ENCODE measurements at places on chromosomes 12 and 14. TPM values are rescaled to one million over a fixed set of nuclear protein-coding genes. Genes with fewer than 3 reads are reported as not detected.

DNA sequence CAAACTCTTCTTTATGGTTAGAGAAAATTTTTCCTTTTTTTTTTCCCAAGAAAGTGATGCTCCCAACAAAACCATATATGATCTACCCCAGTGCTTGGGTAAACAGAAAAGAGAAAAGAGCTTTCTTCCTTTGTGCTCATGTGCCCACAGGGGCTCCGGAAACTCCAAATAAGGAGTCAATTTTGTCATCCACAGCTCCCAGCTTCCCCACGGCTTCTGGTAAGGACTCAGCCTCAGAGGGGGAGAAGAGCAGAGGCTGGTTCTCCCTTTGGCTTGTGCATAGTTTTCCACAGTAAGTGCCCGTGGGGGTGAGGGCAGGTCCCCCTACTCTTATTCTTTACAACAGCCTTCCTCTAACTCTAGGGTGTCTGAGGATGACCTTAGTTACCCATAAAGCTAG is 13.3 kb upstream of the RGS6 start:
- DNase-seq: peak; percentile 55

DNA sequence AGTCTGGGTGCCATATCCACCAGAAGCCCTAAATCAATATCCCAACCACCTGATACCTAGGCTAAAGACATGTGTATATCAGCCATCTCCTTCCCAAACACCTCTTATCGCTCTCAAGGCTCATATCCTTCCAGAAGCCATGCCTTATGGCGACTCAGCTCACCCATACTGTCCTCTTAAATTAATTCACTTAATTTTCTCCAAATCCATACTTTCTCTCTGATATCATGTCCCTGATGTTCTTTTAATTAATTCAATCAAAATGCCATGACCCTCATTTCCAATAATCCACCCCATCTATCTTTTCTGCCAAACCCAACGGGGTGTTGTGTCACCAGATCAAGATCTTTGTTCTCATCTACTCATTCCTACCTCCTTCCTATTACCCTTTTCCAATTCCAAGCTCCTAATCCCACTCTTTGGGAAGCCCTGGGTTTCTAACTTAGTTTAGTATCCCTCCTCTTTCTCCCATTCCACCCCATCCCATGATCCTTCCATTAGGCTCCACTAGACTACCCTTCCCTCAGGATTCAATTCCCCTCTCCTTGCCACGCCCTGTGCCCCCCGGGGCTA is 723 bp downstream of the ATF7 start:
- no peak for DNase-seq

DNA sequence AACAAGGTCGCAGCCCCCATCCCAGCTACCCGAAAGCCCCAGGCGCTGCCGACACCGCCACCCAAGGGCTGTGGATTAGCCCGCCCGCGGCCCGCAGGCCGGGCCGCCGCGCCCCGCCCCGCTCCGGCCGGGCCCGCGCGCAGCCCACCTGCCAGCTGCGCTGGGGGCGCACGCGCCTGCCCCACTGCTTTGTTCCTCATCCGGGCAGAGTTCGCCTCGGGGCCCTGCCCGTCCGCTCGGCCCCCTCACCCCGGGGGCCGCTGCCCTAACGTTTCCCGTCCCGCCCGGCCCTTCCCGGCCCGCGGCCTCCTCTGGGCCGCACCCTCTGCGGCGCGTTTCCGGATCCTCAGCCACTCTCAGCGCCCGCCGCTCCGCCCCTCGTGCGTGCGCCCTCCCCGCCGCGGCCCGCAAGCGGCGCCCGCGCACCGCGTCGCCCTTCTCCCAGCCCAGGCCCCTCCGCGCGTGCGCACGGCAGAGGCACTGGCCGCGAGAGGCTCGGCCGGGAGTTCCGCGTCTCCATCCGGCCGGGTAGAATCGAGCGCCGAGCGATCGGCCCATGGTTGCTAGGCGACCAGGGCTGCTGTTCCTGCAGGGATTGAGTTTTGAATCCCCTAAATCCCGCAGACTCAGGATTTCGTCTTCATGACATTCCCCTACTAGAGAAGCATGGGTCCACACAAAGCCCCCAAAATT is at the start of gene PRDM4:
PRDM4 (minus strand) TSS at position 329 of the 693 bp plus-strand sequence. CDS start 622 bp downstream, outside the sequence.
- DNase-seq: peak; percentile 99

DNA sequence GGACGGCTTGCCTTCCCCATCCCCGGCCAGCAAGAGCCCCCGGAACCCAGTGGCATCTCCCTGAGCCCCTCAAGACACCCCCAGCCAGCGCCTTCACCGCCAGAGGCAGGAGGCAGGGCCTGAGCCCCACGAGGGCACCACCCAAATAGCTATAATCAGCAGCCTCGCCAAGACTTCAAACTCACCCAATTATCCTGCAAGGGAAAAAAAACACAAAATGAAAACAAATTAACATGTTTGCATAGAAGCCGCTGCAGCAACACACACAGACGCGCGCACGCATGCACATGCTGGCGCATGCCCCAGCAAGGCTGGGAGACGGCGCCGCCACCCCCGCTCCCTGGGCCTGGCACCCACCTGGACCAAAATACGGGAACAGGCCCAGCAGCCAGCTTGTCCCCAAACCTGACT is 15.8 kb downstream of the FAM222A start:
- DNase-seq: no peak

DNA sequence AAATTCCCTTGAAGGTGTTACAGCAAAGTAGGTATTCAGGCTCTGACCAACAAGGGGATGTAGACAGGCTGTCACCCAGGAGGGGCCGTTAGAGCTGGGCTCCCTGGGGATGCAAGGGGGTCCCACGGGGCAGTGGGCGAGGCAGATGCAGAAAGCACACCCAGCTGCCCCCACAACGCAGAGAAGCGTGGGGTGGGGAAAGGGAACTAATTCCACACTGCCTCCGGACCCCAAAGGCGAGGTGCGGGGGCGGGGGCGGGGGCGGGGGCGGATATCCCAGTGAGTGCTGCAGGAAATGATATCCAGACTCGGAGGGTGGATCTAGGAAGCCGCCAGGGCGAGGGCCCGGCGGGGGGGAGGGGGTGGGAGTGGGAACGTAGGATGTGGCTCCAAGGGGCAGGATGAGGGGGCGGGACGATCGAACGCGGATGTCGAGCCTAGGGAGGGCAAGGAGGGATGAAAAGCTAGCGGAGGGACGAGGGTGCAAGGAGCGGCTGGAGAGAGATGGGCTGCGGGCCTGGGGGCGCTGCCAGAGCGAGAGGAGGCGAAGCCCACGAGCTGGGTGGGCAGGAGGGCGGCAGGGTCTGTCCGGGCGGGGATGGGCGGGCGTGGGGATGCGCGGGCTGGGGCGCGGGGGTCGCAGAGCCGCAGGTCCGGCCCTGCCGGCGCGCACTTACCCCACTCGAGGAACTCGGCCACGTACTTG is 874 bp downstream of the CDC42BPB start:
- DNase-seq: peak; percentile 88

DNA sequence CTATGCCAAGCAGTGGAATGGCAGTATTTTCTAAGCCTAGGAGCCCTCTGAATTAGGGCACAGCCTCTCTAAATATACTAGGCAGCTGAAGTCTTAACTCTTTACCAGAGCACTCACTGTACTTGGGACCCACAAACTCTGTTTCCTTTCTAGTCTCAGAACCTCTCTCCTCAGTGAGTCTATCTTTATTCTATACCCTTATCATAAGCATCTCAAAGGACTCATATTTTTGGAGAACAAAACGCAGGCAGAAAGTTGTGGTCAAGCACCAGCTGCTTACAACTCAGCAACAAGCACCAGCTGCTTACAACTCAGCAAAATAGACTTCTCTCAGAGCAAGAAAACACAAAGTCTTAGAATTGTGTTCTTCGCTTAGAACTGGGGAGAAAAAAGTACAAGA is 993 bp downstream of the CCDC196 start:
- DNase-seq: no peak

- no peak for DNase-seq
Measured at GRCh38 chr14:64394423-64394822, 6.3 kb downstream of the MTHFD1 start.

GRCh38 chr12:132277374-132277941 is 51.9 kb downstream of the GALNT9 start:
- no peak for DNase-seq

Gene TAS2R50
- 0.34 TPM for total RNA-seq

Gene KLHDC1
- 0.51 TPM for total RNA-seq

Gene AQP2
- total RNA-seq: not detected

Gene NFATC4
- total RNA-seq: 28.8 TPM

Gene SERPINA5
- total RNA-seq: 0.33 TPM

Gene GLT8D2
- total RNA-seq: 4.0 TPM

Gene CCDC196
- total RNA-seq: not detected

Measured in Daoy (cell line).